Fibroblast of skin of left quadriceps (primary cell): ENCODE measurements at places on chromosomes 6 and 20.
A peak's percentile ranks its signal among the peaks of the same experiment; 100 is the strongest.

DNA sequence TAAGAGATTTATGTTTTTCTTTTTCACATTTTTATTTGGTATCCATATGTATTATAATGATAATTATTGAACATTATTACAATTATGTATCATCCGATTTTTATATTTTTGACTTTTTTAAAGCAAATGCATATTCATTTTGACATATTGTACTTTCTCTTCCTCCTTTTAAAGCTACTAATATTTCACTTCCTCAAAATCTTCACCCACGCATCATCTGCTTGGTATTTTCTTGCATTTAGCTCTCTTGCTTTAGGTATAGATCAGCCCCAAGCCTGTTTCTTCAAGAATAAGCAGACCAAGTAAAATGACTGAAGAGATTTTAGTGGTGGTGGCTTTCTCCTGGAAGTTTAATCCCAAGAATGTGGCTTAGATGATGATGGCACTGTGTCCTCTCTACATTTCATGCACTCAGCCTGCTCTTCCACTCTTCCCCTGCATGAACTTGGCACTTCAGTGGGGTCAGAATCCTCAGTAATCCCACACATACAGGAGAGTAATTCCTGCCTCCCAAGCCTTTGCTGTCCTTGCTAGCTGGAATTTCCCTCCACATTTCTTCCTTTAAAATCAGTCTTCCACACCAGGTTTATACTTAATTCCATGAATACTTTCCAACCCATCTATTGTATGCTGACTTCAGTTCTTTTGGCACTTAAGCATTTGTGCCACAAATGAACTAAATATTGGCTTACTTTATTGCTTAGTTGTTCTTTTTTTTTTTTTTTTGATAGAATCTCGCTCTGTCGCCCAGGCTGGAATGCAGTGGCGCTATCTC lies 8.2 kb downstream of the NCOA7 start:
- DNase-seq = no peak

DNA sequence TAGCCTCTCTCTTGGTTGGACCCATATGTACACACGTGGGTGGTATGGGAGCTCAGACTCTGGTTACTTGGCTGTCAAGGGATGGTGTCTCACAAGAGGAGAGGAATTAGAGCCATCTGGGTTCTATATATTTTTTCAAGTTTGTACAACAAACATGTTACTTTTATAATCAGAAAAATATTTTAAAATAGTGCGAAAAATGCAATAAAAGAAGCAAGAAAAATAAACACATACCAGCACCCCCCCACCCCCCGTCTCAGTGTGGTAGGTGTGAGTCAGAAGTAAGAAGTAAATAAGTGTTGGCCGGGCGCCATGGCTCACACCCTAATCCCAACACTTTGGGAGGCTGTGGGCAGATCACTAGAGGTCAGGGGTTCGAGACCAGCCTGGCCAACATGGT lies 2.1 kb upstream of the TIAM2 start:
- peak; percentile 81 for DNase-seq

- DNase-seq = no peak
These were observed 25.4 kb upstream of the HLA-E start for GRCh38 chr6:30463651-30464618.

DNA sequence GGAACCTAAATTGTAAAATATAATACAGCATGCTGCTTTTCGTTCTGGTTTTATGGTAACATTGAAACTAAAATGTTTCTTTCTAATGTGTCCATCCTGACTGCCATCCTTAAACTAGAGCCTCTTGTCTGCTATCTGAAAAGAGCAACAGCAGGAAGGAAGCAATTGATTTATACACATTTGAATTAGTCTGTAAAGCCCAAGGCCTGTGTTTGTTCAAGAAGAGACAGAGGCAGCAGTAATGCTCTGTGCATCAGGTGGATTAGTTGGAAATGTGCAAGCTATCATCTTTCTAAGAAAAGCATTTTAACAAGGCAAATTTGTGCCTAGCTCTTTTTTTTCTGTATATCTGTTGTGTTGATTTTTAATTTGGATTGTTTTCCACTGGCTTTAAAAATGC lies 128.6 kb downstream of the SCAF8 start:
- DNase-seq = no peak

GRCh38 chr6:36873612-36874442 lies 776 bp downstream of the PPIL1 start:
- DNase-seq = no peak

GRCh38 chr6:161104966-161105365 lies 113.4 kb downstream of the MAP3K4 start:
- no peak for DNase-seq

GRCh38 chr20:4869290-4870193 lies 131.8 kb downstream of the SLC23A2 start:
- no peak for DNase-seq

DNA sequence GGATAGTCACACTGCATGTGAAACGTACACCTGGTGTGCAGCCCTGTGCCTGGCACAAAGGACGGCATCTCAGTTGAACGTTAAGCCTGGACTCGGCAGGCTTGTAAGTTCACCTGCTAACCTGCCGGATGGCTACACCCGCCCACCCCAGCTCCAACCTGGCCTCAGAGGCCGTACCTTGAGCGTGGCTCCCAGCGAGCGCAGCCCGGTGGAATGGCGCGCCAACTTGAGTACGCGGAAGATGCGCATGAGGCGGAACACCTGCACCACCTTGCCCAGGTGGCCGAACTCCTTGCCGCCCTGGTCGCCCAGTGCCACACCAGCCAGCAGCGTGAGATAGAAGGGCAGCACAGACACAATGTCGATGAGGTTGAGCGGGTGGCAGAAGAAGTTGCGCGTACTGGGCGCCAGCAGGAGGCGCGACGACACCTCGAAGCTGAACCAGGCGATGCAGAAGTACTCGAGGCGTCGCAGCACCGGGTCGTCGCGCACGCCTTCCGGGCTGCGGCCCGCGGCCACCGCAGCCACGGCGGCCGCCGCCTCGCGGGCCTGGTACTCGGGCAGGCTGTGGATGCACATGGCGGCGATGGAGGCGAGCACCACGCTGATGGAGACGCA lies 3.3 kb downstream of the KCNS1 start:
- no peak for DNase-seq

DNA sequence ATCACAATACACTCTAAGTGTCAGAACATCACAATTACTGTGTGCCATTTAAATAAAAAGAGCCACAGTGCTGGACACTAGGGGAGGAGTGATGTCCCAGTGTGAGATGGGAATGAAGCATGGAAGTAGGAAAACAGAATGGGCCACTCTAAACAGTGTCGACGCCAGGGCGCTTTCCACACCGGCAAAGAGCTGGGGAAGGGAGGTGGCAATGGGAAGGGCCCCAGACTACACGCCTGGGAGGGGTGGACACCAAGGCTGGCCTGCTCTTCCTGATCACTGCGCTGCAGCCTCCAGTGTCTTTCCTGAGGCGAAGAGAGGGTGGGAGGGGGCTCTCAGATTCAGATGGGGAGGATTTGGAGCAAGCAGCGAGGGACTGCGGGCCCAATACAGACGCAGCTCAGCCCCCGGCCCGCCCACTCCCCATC lies 75.9 kb downstream of the ERMARD start:
- no peak for DNase-seq
